ENCODE measurements at places on chromosomes 3 and 15.

DNA sequence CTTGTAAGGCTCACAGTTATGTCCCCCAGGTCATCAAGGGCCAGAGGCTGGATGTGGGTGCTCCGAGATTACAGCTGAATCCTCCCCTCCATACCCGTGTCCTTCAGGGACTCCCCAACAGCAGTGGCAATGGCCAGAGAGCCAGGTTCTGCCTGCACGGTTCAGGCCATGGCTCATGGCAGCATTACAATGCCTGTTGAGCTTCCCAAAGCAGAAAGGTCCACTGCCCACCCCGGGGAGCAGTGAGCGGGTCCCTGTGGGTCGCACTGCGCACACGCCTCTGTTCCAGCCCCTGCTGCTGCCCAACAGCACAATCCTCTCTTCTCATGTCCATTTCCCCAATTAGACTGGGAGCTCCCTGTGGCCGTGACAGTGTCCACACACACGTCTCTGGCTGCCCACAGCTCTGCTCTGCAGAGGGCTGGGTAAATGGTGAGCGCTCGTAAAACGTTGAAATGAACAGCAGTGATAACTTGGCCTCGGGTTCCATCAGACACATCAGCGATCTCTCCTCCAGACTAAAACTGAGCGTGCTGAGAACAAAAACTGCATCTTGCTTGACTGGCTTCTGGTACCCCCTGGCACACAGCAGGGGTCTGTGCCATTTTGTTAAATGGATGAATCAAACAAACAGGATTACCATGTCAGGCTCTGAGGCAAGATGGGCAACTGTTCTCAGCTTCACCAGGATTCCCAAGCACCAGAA, 80.4 kb downstream of the VGLL4 start:
- no peak for DNase-seq

GRCh38 chr3:124535306-124535705, 194.9 kb upstream of the UMPS start:
- no peak for DNase-seq

DNA sequence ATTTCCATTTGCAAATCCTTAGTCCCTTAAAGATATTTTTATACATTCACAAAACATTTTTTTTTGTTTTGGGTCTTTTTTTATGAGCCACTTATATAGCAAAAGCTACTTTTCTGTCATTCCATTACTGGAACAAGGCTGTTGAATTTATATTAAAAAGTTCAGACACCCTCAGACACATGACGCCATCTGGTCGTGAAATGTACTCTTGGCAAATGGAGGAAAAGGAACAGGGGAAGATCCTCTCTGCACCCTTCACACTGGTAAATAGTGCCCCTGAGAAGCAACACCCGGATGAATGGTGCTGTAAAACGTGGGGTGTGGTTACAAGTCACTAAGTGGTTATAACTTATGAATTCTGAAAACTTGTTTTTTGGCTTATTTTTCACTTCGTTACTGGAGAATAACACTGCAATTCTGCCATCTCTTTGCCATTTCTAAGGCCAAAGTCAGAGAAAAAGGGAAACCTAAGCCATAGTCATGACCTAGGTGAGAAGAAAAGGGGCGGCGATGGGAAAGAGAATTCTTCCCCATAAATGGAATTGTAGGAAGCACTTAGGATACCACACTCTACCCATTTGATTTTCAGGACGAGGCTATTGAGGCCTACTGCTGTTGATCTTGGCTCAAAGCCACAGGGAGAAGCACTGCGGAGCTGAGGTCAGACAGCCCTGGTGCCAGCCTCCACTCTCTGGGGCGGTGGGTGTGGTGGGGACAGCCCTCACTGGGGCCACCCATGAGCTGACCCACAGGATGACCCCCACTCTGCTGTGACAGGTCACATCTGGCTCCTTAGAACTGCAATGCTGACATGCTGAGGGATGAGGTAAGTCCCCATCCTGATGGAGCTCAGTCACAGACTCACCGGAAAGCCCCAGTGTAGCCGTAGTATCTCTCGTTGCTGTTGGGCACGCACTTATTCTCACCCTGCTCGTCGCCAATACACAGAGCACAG, 21.9 kb downstream of the LTF start:
- peak; percentile 12 for DNase-seq

DNA sequence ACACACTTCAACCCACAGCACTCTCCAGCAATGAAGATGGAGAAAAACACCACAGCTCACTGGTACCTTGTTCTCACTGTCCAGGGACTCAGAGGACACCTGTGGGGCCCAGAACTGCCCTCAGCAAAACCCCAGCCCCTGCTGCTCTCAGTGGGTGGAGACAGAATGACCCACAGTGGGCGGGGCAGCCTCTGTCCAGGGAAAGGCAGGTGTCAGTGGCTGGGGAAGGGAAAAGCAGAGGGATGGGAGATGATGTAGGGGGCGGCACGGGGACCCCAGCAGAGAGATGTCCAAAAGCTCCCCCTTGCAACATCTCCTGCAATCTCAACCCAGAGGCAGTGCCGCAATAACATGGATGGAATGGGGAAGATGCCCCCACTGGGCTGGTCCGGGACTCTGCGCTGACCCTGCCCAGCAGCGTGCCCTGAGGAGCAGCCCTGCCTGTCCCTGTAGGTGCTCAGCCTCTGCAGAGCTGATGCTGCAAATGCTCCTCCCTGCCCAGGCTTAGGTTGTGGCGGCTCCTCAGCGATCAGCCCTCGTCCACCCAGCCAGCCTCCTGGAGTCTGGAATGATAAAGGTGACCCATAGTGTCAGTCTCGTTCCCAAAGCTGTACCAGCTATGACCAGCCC, 193.9 kb downstream of the XXYLT1 start:
- DNase-seq: no peak

- DNase-seq: no peak
These were observed 35.8 kb upstream of the SLC24A5 start for GRCh38 chr15:48084759-48085590.

DNA sequence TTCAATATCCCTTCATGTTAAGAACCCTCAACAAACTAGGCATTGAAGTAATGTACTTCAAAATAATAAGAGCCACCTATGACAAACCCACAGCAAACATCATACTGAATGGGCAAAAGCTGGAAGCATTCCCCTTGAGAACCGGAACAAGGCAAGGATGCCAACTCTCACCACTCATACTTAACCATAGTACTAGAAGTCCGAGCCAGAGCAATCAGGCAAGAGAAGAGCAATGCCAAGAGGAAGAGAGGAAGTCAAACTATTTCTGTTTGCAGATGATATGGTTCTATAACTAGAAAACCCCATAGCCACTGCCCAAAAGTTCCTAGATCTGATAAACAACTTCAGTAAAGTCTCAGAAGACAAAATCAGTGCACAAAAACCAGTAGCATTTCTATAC, 161.9 kb downstream of the UBE2E2 start:
- no peak for DNase-seq

DNA sequence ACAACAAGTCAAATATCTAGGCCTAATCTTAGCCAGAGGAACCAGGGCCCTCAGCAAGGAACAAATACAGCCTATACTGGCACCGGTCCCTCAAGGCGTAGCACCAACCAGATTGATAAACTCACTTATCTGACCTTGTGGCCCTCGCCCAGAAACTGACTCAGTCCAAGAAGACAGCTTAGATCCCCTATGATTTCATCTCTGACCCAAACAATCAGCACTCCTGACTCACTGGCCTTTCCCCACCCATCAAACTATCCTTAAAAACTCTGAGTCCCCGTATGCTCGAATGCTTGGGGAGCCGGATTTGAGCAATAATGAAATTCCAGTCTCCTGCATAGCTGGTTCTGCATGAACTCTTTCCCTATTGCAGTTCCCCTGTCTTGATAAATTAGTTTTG, 1.6 kb upstream of the SORD start:
- DNase-seq: no peak

DNA sequence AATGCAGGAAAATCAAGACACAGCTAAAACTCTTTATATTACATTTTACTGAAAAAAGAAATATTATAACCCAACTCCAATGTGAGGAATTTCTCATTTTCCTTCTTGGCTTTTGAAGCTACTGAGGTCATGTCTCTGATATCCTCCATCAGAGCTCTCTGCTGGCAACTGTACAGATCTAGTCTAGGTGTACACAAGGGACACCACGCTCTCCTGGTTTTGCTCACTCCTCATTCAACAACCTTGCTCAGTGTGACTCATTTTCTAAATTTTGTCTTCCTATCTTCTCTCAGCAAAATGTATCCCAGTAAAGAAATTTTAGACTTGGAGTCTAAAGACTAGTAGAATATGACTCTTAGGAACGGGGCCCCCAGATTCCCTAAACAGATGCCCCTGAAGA, 144.3 kb downstream of the KCNMB2 start:
- DNase-seq: no peak

DNA sequence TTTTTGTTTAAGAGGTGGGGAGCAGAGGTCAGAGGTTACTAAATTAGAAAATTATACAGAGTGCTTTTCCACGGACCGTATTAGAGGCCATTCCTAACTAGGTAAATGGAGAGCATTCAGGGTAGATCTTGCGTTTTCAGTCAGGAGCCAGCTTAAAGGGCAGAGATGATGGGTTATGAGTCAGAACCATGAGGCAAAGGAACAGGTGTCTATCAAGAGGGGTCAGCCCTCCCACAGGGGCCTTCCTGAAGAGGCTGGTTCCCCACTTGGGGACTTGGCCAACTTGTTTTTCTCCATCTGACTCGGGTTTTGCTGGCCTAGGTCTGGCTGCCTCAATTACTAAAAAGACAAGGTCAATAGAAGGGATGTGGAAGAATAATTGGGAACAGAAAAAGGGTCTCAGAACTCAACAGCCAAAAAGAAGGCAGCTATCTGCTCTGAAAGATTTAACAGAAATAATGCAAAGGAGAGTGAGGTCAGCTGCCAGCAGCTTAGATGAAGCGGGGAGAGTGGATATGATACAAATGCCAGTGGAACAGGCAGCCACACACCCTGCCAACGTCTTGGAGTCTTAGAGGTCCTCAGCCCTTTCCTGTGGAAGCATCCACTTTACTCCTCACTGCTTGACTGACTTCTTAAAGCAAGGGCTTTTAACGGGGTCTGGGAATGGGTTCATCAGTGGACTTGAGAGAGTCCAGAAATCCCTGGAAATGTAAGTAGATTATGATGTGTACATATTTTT, 17.6 kb downstream of the MTMR14 start:
- DNase-seq: no peak

- peak; percentile 82 for DNase-seq
These were observed 279.2 kb downstream of the GABRG3 start for GRCh38 chr15:27250223-27250622.

DNA sequence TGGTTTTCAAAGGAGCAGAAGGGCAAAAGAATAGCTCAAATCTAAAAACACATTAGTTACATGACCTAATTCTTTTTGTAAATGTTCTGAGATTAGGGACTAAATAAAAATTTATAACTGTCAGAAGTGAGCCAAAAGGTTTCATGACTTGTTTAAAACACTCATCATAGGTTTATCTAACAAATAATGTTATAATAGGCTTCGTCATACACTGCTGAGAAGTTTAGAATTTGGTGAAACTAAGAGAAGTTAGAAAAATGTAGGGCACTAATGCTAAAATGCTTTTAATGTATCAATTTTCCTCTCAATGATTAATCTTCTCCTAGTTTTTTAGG, 468.8 kb upstream of the CDIN1 start:
- no peak for DNase-seq

DNA sequence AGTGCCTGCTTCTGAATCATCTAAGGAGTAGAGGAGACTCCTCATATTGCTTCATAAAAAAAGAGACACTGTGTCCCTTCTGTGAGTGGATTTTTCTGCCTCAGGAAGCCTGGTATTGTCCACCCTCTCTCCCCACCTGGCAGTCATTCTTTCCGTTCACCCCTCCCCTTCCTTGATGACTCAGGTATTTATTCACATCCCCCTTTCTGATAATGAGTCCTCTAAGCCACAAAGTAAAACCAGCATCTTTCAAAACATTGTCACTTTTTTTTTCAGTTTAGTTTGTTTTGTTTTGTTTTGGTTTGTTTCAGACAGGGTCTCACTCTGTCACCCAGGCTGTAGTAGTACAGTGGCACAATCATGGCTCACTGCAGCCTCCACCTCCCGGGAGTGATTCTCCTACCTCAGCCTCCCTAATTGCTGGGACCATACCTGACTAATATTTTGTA, 65.2 kb upstream of the UBE2E1 start:
- DNase-seq: no peak

GRCh38 chr3:10456981-10457380, 48.4 kb downstream of the ATP2B2 start:
- no peak for DNase-seq

DNA sequence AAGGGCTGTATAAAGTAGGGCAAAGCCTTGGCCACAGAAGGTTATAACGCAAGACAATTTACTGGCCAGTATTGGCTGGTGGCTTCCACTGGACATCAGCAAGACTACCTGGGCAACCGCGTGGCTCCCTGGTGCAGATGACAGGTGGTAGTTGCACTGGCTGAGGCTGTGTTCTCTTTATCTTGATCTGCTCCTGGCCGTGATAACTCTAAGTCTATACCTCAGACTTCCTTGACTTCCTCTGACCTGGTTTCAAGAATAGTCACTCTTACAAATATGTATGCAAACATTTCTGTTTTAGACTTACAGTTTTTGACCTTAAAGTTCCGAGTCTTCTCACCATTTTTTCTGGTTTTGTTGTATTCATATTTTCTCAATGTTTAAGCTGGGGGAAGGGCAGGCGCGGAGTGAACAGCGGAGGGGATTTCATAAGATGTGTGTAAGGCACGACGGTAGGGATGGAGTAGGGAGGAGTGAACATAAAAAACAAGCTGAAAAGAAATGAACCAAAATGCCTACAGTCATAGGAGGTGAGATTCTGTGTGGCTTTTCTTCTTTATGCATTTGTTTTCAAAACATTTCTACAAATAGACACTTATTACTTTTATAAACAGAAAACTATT, 15.2 kb upstream of the TMEM212 start:
- no peak for DNase-seq

- no peak for DNase-seq
These were observed 644.3 kb downstream of the NR2F2 start for GRCh38 chr15:96974761-96975160.

- no peak for DNase-seq
These were observed 389.6 kb downstream of the MFSD1 start for GRCh38 chr3:159191447-159191846.

DNA sequence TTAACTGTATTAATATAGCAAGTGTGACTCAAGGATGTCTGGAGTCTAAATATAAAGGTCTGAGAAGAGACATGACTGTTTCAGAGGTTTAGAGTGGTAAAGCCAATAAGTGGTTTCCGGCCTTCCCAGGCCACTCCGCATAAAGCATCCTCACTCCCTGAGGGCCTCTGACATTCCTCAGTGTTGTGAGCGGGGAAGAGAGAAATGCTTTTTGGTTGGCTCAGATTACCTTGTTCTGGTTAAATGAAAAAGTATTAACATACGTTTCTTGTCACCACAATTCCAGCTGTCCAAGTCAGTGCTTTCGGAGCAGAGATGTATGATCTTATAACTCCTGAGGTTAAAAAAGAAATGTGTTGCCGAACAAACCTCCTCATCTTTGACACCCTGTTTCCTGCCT, 103.8 kb downstream of the RBMS3 start:
- no peak for DNase-seq

DNA sequence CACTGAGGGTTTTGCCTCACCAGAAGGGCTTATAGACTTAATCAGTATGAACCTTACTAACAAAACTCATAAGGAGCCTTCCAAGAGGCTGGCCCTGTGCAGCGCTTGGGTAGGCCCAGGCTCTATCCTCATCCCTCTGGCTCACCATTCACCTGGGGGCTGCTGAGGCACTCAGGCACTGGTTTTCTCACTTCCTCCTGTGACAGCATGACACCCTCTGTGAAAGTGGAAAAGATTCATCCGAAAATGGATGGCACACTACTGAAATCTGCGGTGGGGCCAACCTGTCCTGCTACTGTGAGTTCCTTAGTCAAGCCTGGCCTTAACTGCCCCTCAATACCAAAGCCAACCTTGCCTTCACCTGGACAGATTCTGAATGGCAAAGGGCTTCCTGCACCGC, 41.3 kb downstream of the PSMD6 start:
- DNase-seq: no peak

GRCh38 chr3:125108833-125109535, 53.2 kb upstream of the HEG1 start:
- DNase-seq: no peak
